ENCODE measurements at places on chromosomes 7 and 10. TPM values are rescaled to one million over a fixed set of nuclear protein-coding genes. Genes with fewer than 3 reads are reported as not detected.

Gene CNNM1
- total RNA-seq: 0.10 TPM

Gene MOGAT3
- not detected for total RNA-seq

Gene ADAMTS14
- 29.8 TPM for total RNA-seq

Gene TRIM56
- 0.61 TPM for total RNA-seq

Gene NYAP1
- 36.6 TPM for total RNA-seq

Gene OSBPL3
- 37.5 TPM for total RNA-seq

Gene ITGA8
- 0.93 TPM for total RNA-seq

Gene JCAD
- 0.32 TPM for total RNA-seq

Gene JAKMIP3
- total RNA-seq: 0.44 TPM

GRCh38 chr10:35460852-35461460, 124.6 kb downstream of the CCNY start:
- DNase-seq: no peak

DNA sequence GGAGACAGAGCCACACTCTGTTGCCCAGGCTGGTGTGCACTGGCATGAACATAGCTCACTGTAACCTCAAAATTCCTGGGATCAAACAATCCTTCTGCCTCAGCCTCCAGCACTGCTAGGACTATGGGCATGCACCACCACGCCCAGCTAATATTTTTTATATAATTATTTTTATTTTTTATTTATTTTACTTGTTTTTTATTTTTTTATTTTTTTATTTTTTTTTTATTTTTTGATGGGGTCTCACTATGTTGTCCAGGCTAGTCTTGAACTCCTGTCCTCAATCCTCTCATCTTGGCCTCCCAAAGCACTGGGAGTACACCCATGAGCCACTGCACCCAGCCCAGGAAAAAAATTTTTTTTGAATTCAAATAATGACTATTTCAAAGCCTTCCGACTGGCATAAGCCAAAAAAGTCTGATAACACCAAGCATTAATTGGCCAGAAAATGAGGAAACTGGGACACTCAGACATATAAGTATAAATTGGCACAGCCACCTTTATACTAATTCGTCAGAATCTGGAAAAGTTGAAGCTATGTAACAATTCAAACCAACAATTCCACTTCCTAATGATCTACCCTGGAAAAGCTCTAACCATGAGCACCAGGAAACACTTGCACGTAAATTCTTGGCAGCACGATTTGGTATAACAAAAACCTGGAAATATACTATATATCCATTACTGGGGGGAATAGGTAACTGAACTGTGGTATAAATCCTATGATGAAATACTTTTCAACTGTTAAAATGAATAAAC, 6.3 kb downstream of the ZC3HAV1 start:
- DNase-seq: no peak

GRCh38 chr7:51019191-51019844, 236.6 kb upstream of the GRB10 start:
- no peak for DNase-seq

DNA sequence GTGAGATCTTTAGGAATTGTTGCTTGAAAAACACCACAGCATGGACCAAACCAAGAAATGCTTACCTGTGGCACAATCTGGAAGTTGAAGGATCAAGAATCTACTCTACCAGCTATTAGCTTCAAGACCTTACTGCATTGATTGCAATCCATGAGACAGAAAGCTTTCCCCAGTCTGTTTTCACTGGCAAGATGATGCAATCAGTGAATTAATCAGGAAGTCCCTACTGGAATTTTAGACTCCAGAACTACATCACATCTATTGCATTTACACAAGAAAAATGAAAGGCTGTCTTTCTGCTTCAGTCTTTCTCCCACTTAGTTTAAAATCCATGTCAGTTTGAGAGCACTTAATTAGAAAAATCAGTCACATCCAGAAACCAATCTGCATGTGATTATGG, 191.7 kb downstream of the TFEC start:
- no peak for DNase-seq

DNA sequence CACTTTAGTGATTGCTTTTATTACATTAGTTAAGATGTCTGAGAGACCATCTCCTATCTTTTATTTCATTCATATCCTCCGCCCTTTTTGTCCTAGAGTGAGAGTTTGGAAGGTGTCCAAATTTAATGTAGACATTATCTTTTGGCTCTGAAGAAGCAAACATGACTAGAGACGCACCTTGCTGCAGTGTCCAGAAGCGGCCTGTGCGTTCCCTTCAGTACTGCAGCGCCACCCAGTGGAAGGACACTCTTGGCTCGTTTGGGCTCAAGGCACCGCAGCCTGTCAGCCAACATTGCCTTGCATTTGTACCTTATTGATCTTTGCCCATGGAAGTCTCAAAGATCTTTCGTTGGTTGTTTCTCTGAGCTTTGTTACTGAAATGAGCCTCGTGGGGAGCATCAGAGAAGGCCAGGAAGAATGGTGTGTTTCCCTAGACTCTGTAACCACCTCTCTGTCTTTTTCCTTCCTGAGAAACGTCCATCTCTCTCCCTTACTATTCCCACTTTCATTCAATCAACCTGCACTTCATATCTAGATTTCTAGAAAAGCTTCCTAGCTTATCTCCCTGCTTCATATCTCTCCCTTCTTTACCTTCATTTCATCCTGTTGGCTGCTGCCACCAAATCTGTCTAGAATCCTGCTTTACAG, 10.4 kb upstream of the CLCN1 start:
- DNase-seq: peak; percentile 84

DNA sequence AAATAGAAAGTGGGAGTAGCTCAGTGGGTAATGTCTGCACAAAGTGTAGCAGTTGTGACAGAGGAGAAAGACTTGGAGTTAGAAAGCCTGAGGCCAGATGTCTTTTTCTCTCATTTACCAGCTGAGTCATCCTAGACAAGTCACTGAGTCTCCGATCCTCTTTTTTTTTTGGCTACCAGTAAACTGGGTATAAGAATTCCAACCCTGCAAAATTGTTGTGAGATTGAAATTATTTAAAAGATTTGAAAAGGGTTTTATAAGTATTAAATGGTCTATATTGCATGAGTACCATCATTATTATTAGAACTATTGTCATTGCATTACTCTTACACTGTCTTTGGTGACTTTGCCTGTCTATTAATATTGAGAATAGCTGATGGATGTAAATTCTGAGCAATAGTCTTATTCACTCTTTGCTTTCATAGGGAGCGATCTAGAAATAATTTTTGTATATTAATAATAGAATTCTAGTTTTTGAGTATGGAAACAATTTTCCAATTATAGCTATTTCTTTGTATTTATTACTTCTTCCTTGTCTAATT, 74.0 kb downstream of the ARID5B start:
- DNase-seq: no peak

GRCh38 chr10:78861529-78862327, 207.0 kb upstream of the ZMIZ1 start:
- DNase-seq: no peak

DNA sequence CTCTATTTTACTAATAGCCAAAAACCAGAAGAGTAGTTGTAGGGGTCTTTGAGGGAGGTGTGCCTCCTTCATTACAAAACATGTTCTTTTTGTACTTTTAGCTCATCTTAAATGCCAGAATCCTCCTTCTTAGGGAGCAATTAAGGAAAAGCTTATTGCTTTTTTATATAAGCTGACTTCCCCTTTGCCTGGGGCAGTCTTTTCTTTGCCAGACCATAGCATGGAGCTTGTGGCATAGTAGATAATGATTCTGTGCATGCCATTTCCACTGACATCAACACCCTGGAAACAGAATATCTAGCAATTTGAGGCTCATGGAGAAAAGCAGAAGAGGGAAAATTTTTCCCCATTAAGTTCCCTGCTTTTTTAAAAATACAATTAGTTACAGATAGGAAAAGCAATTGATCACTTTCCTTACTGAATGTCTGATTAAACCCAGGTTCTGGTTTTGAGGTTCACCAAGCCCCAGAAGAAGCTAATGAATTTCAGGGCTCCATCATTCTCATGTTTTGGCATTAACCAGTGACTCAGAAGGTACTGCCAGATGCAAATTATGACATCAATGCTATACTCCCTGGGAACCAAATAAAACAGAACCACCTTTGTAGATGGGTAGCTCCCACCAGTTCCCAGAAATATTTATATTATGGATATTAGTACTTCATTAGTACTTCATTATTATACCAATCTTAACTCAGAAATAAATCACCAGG, 410.6 kb downstream of the KCNMA1 start:
- DNase-seq: no peak

- no peak for DNase-seq
These were observed at the start of gene HABP2 for GRCh38 chr10:113552701-113553100. TSS of gene HABP2 (plus strand) at chr10:113553053. CDS start at chr10:113553122, 69 bp downstream.

DNA sequence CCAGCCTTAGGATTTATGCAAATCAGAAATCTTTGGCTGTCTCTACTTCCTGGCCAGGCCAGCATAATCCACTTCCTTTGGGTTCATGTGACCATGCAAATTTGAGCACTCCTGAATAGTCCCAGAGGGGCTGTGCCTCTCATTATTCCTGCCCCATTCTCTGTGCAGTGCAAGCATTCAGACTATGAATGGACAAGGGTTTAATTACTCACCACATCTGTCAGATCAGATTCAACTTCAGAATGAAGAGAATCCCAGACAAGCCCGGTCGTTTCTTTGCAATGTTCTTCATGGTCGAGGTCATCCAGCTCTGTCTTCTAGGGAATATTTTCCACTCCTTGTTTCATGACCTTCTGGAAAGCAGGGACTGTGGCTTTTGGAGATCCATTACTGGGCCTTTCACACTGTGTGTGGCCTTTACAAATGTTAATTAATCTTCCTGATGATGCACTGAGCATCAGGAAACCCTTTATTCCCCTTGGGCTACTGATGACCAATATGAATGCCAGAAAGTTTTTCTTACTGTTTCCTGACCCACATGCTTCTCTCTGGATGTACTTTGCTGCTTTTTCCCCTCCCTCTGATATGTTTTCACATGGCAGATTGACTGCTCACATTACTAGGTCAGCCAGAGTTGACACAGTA, 217.6 kb upstream of the TCF7L2 start:
- no peak for DNase-seq

- no peak for DNase-seq
These were observed 41.6 kb upstream of the FHIP2A start for GRCh38 chr10:114779803-114780576.

GRCh38 chr10:116696919-116697318, 45.4 kb downstream of the HSPA12A start:
- DNase-seq: no peak

- peak; percentile 77 for DNase-seq
These were observed 1.2 kb upstream of the SGMS1 start for GRCh38 chr10:50624866-50625501.

- no peak for DNase-seq
These were observed 3.6 kb downstream of the FAM53B start for GRCh38 chr10:124740369-124741280.

DNA sequence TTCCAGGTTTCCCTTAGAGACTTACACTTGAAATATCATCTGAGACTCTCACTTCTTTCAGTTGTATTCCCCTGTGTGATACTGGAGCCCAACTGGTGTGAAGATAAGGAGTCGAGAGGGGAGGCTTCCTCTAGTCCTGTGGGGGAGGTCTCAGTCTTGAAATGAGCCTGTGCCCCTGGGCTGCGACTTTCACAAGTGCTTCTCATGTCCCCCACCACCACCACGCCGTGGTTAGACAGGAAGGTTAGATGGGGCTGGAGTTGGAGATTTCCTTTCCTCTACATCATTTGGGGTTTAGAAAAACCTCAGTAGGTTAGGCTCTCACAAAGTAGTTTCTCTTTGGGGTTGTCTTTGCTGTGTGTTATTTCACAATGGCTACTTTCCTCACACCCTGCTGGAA, 25.6 kb upstream of the MKX start:
- no peak for DNase-seq

- DNase-seq: no peak
These were observed 897.1 kb downstream of the GATA3 start for GRCh38 chr10:8951440-8952089.

- DNase-seq: no peak
These were observed 1.1 kb downstream of the STN1 start for GRCh38 chr10:103916876-103917275.

DNA sequence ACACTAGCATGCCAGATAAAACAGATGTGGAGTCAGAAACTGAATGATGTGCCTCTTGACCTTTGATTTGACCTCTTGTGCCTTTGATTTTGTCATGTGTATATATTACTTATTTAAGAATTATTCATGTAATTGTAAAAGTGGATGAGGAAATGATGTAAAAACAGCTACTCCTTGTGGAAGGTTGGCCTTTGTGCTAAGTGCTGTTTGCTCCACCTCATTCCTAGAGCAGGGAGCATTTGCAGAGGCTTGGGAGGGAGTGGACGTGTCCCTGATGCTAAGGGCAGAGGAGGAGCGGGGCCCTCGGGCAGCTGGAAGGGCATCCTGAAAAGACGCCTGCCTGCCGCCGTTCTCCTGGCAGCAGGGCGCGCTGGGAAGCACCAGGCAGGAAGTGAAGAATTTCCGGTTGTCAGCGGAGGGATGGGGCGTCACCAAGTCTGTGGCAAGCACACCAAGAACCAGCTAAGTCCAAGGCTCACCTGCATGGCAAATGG, 197.6 kb upstream of the ZNF32 start:
- DNase-seq: no peak

DNA sequence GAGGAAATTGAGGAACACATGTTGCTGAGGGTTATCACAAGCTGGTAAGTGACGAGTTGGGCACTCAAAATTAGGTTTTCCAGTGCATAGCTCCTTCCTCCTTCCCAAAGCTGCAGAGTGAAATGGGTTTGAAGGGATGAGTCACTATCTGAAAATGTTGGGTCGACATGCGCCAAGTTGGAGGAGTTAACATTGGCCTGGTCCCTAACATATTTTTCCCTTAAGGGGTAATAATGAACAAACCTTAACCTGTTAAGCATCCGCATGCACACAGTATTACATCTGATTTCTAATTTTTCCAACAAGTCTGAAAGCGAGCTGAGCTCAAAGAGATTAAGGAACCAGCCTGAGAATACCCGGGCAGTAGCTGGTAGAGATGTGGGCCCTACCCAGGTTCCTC, 20.7 kb upstream of the TECTB start:
- DNase-seq: no peak

- DNase-seq: no peak
These were observed 2.8 kb upstream of the CLDN15 start for GRCh38 chr7:101240226-101241014.

DNA sequence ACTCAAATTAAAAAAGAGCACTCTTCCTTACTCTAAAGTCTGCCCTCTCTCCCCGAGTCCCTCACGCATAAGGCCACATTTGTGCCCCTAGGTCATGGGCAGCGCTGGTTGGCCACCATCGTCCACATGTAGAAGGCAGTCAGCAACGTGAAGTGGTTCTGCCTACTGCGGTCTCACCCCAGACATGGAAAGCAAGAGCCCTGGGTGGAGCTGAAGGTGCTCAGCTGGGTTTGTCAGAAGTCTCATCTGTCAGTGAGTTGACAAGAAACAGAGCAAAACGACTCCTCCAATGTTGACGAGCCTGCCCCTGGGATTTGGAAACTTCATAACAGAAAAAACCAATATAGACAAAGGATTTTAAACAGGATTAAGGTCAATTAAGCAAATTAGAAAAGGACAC, 192.3 kb upstream of the PRSS58 start:
- no peak for DNase-seq

- DNase-seq: no peak
These were observed 71.8 kb downstream of the SEMA3C start for GRCh38 chr7:80847027-80847426.
